IPS DF 19.7 (cell line): ENCODE measurements at places on chromosomes 6 and 20.

GRCh38 chr6:1612299-1612973 lies 2.7 kb downstream of the FOXC1 start:
- DNase-seq: no peak

DNA sequence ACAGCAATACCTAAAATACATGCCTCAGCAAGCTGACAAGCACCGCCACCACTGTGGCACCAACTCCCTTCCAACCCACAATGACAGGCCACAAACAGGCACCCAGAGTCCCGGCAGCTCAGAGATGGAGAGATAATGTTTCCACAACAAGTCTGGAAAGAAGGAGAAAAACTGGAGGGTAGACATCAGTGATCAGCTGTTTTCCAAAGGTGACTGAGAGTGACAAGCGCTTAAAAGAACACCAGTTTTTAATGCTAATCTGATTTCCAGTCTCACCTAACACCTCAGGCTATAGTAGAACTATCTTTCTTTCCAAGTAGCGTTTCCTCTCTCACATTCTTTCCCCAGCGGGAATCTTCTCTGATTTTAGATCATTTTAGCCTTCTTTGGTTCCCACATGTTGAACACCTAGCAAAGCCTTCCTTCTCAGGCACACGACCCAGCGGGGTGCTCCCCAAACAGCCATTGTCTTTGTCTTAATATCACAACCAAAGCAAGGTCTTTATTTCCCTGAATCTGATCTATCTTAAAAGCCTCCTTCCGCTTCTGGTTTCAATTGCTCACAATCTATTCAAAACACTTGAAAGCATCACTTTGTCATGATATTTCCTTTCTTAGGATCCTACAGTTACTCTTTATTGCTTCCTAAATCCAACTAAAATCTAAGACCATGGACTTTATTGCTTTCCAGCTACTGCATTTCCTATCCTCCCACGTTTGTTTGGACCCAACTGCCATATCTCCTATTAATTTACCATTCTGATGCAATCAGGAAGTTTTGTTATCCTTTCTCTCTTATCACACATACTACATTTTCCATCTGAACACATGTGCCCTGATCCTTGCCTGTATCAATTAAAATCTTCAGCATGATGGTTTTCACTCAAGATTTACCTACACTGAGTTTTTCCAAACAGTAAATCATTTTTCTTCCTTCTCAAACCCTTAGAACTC lies 282.7 kb downstream of the ADGB start:
- DNase-seq: no peak

GRCh38 chr6:129235167-129236000 lies 352.4 kb downstream of the LAMA2 start:
- DNase-seq: no peak

GRCh38 chr20:24808616-24809015 lies 140.5 kb upstream of the CST7 start:
- DNase-seq: no peak

DNA sequence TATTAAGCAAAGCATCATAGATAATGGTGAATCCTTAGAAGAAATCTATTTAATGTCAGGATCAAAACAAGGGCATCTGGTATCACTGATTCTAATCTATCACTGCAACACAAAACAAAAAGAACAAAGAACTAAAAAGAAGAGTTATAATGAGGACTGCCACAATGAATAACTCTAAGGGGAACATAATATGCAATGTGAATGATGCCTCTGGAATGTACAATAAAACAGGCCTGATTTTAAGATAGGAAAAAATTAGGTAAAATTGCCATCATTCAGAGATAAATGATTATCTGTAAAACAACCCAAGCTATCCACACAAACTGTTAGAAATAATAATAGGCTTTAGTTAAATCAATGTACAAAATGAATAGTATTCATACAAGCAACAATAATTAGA lies 936.7 kb upstream of the CITED2 start:
- no peak for DNase-seq

GRCh38 chr20:43974695-43975094 lies 60.0 kb downstream of the TOX2 start:
- no peak for DNase-seq

DNA sequence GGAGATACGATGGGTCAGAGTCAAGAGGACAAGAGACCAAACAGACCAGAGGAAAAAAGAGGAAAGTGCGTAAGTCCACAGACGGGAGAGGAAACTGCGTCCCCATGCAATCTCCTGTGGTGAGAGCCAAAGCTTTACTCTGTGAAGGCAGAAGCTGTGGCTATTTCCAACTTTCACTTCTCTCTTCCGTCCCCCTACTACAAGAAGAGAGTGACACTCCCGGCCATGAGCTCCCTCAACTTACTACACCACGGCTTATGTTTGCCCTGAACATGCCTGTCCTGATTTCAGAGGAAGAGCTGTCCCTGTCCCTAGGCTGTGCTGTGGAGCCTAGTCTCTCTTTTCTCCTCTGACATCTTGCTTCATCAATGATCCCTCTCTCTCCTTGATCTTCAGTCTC lies 11.5 kb upstream of the SSR1 start:
- DNase-seq: no peak

GRCh38 chr20:46336735-46337134 lies 28.4 kb upstream of the CDH22 start:
- DNase-seq: no peak

- DNase-seq: no peak
Measured at GRCh38 chr6:110934381-110934898, 24.1 kb upstream of the GTF3C6 start.

GRCh38 chr6:165545806-165546205 lies 117.2 kb downstream of the PDE10A start:
- DNase-seq: no peak

- no peak for DNase-seq
Measured at GRCh38 chr6:150251566-150252186, 108.8 kb downstream of the PPP1R14C start.

GRCh38 chr6:122033564-122034181 lies 365.8 kb upstream of the HSF2 start:
- DNase-seq: peak; percentile 45

DNA sequence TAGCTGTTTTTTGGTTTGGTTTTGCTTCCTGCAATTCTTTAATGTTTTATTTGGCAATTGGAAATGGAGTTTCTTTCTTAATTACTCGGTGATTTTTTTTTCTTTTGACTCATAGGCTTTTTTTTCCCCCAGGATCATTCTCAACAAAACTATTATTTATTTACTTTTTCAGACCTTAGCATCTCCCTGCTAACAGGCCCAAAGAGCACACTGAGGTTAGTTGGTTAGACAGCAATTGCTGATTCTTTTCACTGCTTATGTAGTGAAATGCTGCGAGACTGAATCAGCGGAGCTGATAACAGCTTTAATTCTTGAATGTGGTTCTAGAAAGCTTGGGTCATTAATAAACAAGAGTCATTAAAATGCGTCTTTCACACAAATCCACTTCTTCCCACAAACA lies 79.1 kb upstream of the ZFP64 start:
- DNase-seq: no peak

- no peak for DNase-seq
Measured at GRCh38 chr20:4064144-4064909, 49.0 kb upstream of the RNF24 start.

DNA sequence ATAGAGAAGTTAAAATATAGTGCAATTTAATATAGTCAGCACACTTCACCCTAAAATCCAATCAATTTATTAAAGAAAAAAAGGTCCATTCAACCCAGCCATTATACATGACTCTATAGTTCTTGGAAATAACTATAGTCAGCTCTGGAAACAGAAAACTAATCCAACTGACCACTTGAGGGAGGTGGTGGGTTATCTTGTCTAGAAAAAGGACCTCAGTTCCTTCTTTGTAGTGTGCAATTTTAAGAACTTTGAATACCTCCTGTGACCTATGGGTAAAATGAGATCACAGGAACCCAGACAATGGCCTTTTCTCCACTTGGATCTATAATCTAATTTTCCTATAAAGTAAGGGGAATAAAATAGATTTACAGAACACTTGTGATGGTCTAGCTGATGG lies 163.6 kb upstream of the CENPW start:
- DNase-seq: no peak

GRCh38 chr6:157134402-157135047 lies 188.8 kb downstream of the TMEM242 start:
- no peak for DNase-seq

- no peak for DNase-seq
Measured at GRCh38 chr6:4981761-4982160, 22.1 kb downstream of the RPP40 start.

DNA sequence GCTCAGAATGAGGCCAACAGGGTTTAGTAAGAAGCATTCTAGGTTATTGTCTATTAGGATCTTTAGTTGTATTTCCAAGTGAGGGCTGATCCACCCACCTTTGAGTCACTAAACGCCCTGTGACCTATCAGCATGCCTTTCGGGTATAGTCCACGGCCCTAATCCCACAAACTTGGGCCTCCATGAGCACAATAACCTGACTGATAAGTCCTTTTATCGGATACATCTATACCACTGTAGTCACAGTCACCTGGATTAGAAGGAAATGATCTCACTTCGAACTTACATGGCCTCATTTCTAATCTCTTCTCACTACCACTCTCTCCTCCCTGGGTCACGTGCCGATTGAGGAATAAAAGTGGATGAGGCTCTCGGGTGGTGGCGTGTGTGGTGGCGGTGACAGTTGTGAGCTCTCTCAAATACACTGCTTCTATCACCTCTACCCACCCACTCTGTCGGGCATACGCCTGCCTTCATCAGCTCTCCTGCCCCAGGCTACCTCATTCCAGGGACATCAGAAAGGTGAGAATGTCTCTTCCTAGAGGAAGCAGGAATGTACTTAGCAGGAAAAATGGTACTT lies 65.2 kb downstream of the TRAM2 start:
- DNase-seq: no peak

- DNase-seq: no peak
Measured at GRCh38 chr6:142740449-142740848, 204.5 kb downstream of the HIVEP2 start.

- no peak for DNase-seq
Measured at GRCh38 chr20:54848262-54848661, 372.9 kb downstream of the DOK5 start.

GRCh38 chr20:47818996-47819609 lies 33.8 kb upstream of the SULF2 start:
- DNase-seq: no peak

DNA sequence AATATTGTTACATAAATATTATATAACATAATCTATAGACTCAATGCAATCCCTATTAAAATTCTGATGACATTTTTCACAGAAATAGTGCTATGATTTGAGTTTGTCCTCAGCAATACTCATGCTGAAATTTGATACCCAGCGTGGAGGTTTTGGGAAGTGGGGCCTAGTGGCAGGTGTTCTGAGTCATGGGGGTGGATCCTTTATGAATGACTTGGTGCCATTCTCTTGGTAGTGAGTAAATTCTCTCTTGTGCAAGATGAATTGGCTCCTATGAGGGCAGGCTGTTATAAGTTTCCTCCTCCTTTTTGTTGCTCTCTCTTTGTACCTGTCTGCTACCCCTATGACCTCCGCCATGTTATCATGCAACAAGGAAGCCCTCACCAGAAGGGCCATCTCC lies 65.8 kb downstream of the SHPRH start:
- no peak for DNase-seq

DNA sequence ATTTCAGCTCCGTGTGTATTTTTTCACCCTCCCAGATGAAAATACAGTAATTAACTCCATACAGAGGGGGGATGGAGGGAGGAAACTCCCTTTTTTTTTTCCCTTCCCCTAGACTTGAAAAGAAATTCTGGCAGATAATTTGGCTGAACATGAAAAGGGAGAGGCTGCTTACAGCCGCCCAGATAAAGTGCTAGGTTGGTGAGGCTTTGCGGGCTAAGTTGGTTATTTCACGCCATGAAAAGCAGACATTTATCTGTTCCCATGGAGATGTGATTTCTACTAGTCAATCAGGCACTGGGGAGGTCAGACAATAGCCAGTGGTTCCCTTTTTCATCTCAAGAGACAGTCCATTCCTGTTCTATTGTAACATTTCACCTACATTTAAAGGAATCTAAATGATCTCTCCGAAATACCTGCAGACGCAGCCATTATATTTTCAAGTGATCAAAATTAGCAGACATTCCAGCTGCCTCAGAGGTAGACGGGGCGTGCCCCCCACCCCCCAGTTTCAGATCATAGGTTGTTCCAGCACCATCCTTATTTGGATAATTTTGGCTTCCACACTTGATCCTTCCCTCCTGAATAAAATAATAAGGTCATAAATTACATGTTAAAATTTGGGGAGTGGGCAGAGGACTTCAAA lies 143.9 kb upstream of the ZNF217 start:
- no peak for DNase-seq

GRCh38 chr20:44336086-44336485 lies 757 bp upstream of the R3HDML start:
- no peak for DNase-seq

GRCh38 chr6:135149376-135149775 lies 31.7 kb upstream of the MYB start:
- no peak for DNase-seq
